ENCODE measurements at places on chromosomes 6 and 20.
A peak's percentile ranks its signal among the peaks of the same experiment; 100 is the strongest.

- no peaks in the 10 kb centered on the region for H3K4me1 ChIP-seq
- no peaks in the 10 kb centered on the region for H3K36me3 ChIP-seq
Measured at GRCh38 chr6:45827952-45828530, 187.6 kb downstream of the CLIC5 start.

DNA sequence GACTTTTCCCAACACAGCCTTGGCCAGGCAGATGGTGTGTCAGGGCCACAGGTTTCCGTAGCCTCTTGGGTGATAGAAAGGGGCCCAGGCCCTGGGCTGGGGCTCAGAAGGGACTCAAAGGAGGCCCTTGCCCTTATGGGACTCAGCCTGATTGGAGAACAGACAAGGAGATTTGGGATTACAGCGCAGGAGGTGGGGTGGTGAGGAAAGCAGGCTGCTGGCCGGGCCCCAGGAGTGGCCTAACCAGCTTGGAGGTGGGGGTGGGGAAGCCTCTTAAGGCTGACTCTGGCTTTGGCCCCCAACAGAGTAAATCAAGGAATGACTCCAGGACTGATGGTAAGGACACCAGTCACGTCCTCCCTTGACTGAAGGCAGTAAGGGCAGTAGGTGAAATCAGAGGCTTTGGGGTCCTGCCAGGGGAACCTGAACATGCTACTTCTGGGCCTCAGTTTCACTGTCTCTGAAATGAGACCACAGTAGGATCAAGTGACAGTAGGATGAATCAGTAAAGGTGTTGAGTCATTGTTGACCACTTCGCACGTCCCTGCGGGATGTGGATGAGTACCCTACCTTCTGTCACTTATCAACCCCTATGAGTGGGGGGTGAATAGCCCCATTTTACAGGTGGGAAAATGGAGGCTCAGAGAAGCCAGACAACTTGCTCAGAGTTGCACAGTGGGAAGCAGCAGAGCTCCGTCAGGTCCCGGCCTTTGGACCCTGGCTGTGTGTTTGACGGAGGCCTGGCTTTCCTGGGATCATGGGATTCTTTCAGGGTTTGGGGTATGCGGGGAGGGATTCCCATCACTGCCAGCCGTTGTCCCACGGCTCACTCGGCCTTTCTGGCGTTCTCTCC, 4.5 kb downstream of the SNAI1 start:
- H3K4me3 ChIP-seq, result no peak overlapping the region
- H3K27me3 ChIP-seq, result no peaks in the 10 kb centered on the region
- peak; percentile 32 for DNase-seq
- no peaks in the 10 kb centered on the region for H3K4me1 ChIP-seq
- no peaks in the 10 kb centered on the region for H3K36me3 ChIP-seq
- H3K27ac ChIP-seq, result no peak overlapping the region

- peak overlapping the region; percentile 77 for H3K27ac ChIP-seq
- H3K27me3 ChIP-seq, result no peaks in the 10 kb centered on the region
- no peak overlapping the region for H3K4me3 ChIP-seq
- H3K36me3 ChIP-seq, result no peaks in the 10 kb centered on the region
Measured at GRCh38 chr20:31595380-31595653, 9.8 kb upstream of the ID1 start.

DNA sequence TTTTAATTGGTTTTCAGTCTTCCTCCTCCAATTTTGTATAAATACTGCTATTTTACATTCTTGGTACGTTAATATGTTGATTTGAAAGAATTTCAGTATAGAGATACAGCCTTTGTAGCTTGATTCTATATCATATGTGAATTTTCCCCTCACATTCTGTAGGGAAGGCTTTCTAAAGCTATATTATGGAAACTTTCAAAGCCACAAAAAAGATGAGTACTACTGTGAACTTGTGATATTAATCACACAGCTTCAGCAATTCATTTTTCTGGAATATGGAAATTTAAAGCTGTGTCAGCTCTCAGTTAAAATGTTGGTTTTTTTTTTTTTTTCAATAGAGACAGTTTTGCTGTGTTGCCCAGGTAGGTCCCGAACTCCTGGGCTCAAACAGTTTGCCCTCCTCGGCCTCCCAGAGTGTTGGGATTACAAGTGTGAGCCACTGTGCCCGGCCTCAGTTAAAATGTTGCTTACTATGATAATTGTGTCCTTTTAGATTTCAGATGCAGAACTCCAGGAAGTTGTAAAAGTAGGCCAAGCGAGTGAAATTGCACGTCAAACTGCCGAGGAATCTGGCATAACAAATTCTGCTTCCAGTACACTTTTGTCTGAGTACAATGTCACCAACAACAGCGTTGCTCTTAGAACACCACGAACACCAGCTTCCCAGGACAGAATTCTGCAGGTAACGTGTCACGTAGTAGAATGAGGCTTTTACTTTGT, 20.6 kb downstream of the CDC5L start:
- no peaks in the 10 kb centered on the region for H3K4me1 ChIP-seq
- H3K4me3 ChIP-seq, result no peak overlapping the region
- DNase-seq, result no peak
- no peak overlapping the region for H3K27ac ChIP-seq

- H3K36me3 ChIP-seq, result no peaks in the 10 kb centered on the region
- no peaks in the 10 kb centered on the region for H3K27me3 ChIP-seq
- no peak for DNase-seq
- no peak overlapping the region for H3K4me3 ChIP-seq
- no peak overlapping the region for H3K27ac ChIP-seq
Measured at GRCh38 chr20:4111440-4112411, 96.4 kb upstream of the RNF24 start.

DNA sequence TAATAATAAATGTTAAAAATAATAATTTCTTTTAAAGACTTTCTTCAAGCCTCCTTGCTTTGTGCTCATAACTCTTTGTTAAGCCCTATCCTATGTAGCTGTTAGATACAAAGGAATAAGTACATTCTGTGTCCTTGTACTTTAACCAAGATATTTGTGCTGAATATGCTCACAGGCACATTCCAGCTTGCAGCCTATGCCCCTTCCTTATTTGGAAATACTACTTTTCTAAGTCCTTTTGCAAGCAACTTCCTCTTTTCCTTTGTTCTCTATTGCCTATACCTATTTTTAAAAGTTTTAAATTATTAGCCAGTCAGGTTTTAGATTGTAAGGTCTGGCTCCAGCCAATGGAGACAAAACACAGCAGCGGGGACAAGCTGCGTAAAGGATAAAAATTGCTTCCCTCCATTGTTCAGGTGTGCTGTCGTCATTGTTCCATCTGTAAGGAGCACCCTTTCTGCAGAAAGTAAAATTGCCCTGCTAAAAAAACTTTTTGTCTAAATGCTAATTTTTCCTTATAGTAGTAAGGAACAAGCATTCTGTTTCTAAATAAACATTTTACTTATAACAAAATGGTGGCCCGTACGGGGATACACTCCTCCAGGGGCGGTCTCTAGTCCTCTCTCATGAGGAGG, 80.2 kb downstream of the SYTL3 start:
- H3K27ac ChIP-seq, result no peak overlapping the region
- no peaks in the 10 kb centered on the region for H3K27me3 ChIP-seq
- H3K4me3 ChIP-seq, result no peak overlapping the region
- H3K4me1 ChIP-seq, result no peaks in the 10 kb centered on the region

GRCh38 chr6:108071736-108072276, 2.7 kb downstream of the OSTM1 start:
- peaks cover 6% of the 10 kb centered on the region for H3K4me1 ChIP-seq
- no peak for DNase-seq
- no peaks in the 10 kb centered on the region for H3K36me3 ChIP-seq
- no peak overlapping the region for H3K4me3 ChIP-seq
- no peaks in the 10 kb centered on the region for H3K27me3 ChIP-seq
- H3K27ac ChIP-seq, result no peak overlapping the region

- peak; percentile 82 for DNase-seq
- peak overlapping the region; percentile 46 for H3K27ac ChIP-seq
Measured at GRCh38 chr6:156720691-156721685, 56.2 kb upstream of the ARID1B start.

DNA sequence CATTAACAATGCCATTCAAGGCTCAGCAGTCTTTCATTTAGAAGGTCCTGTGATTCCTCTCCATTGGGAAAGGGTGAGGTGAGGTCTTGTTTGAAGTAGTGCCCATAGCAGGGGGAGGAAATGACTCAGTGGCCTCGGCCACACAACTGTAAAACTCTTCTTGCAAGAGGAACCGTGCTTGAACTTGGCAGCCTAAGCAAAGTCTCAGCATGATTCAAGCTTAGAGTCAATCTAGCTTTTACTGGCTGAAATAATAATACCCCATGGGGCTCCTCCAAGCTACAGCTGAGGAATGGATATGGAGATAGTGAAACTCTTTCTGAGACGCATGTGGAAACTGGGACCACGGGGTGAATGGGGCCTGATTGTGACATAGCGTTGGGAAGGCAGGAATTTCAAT, 428.2 kb downstream of the BMP2 start:
- no peaks in the 10 kb centered on the region for H3K27me3 ChIP-seq
- H3K36me3 ChIP-seq, result no peaks in the 10 kb centered on the region
- H3K27ac ChIP-seq, result no peak overlapping the region
- no peaks in the 10 kb centered on the region for H3K4me1 ChIP-seq
- no peak overlapping the region for H3K4me3 ChIP-seq

DNA sequence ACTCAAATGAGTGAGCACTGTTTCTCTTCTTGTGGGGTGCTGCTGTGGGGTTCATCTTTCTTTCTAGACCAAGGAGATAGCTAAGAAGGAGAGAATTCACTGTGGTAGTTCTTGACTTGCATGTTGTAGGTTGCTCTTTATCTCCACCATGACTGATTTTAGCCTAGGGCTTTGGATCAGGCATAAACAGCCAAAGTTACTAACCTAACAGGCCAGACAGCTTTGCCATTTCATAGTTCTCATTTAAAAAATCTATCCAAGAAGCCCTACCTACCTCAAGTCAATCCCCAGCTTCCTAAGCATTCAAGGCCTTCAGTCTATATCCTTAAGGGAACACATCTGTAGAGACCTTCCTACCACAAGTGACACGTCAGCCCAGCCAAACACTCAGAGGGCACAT, 107.9 kb upstream of the CARMIL1 start:
- H3K27me3 ChIP-seq, result no peaks in the 10 kb centered on the region
- H3K27ac ChIP-seq, result no peak overlapping the region
- no peaks in the 10 kb centered on the region for H3K36me3 ChIP-seq
- no peak overlapping the region for H3K4me3 ChIP-seq
- no peak for DNase-seq

- no peaks in the 10 kb centered on the region for H3K27me3 ChIP-seq
- H3K36me3 ChIP-seq, result no peaks in the 10 kb centered on the region
- DNase-seq, result no peak
- H3K4me1 ChIP-seq, result peaks cover 14% of the 10 kb centered on the region
- no peak overlapping the region for H3K4me3 ChIP-seq
Measured at GRCh38 chr20:11267762-11268335, 594.0 kb upstream of the JAG1 start.

DNA sequence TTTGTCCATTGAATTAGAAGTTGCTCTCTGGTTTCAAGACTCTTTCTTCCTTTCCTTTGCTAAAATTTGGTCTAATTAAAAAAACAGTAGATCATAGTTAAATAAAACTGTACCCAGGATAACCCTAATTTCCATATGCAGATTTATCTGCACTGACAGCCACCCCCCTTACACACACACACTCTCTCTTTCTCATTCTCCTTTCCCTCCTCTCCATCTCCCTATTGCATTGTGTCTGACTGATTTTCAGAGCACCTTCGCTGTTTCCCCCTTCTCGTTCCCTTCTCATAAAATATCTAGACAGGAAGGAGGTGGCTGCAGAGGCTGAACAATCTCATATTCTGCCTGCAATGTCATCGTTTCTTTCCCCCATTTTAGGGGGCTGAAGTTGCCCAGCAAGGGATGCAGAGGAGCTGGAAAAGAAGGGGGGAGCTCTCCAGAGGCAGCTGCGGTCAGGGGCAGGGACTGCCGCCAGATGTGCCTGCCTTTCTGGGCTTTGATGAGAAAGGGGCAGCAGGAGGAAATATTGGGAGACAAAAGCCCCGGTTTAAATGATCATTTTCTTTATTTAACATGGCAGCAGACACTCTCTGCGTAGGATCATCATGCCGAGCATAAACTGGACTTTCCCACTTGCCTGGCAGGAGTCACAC, 22.5 kb upstream of the MMS22L start:
- no peak overlapping the region for H3K4me3 ChIP-seq
- no peaks in the 10 kb centered on the region for H3K27me3 ChIP-seq
- no peaks in the 10 kb centered on the region for H3K36me3 ChIP-seq
- no peaks in the 10 kb centered on the region for H3K4me1 ChIP-seq
- H3K27ac ChIP-seq, result no peak overlapping the region

DNA sequence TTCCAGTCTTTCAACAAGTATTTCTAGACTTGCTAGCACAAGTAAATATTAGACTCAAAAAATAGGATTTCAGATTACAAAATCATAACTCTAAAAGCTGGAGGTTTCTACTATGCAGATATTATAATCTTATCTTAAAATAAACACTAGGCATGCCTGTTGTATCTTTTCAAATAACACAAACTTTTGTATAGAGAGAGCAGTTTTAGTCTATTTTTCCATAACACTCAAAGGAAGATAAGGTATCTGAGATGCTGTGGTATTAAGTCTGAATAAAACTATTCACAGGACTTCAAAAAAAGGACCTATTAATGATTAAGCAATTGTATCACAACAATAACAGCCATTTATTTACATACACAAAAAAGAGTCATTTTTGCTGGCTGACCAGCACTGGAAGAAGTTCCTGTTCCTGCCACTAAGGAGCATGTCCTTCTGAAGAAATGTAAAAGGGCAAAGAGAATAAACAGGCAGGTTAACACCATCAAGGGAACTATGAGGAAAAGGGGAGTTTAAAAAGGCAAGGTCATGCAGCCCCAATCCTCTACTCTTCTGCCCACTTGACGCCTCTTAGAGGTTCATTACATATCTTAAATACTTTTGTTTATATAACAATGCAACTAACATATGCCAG, 39.4 kb downstream of the REPS1 start:
- peaks cover 2% of the 10 kb centered on the region for H3K36me3 ChIP-seq
- no peak overlapping the region for H3K27ac ChIP-seq
- peaks cover 5% of the 10 kb centered on the region for H3K4me1 ChIP-seq
- H3K4me3 ChIP-seq, result no peak overlapping the region
- H3K27me3 ChIP-seq, result no peaks in the 10 kb centered on the region

DNA sequence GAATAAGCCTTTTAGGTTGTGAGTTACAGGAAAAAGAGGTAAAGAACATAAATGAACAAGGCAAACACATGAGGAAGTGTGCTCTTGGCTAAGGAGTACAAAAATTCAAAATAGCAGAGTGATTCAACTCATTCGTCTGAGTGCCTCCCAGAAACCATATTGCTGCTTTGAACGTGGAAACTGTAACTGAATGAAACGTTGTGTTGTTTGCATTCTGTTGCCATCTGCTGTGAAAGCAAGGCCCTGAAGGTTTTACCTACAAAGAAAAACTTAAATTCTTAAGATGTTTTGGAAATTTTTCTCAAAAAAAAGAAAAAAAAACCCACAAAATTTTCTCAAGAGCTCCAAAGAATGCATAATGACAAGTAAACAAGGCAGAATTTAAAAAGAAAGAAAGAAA, 375.4 kb upstream of the HS3ST5 start:
- H3K27me3 ChIP-seq, result no peaks in the 10 kb centered on the region
- no peak overlapping the region for H3K27ac ChIP-seq
- H3K4me1 ChIP-seq, result no peaks in the 10 kb centered on the region
- DNase-seq, result no peak
- no peak overlapping the region for H3K4me3 ChIP-seq

DNA sequence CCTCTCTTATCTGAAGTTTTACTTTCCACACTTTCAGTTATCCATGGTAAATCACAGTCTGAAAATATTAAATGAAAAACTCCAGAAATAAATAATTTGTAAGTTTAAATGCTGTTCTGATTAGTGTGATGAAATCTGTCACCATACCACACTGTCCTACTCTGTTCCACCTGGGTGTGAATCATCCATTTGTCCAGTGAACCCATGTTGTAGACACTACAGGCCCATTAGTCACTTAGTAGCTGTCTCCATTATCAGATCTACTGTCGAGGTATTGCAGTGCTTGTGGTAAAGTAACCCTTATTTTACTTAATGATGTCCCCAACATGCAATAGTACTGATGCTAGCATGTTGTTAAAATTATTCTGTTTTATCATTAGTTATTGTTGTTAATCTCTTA, 29.2 kb upstream of the MMS22L start:
- no peak for DNase-seq
- H3K27ac ChIP-seq, result no peak overlapping the region
- no peaks in the 10 kb centered on the region for H3K36me3 ChIP-seq
- no peak overlapping the region for H3K4me3 ChIP-seq
- H3K4me1 ChIP-seq, result no peaks in the 10 kb centered on the region
